ENCODE measurements at places on chromosomes 11 and 22. TPM values are rescaled to one million over a fixed set of nuclear protein-coding genes. Genes with fewer than 3 reads are reported as not detected.

- DNase-seq, result no peak
Measured at GRCh38 chr11:117834838-117835443, 10.4 kb upstream of the FXYD2 start.

DNA sequence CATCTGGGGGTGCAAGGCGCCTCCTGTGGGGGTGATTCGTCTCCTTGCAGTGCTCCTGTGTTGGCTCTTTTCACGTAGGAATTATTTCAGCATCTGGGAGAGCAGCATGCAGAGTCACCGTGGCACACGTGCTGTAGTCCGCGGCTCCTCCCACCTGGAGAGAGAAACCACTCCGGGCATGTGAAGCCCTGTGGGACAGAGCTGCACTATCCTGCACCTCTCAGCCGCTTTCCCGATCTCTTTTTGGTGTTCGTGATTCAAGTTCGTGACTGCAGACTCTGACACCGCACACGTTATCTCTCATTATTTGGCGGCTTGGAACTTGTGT lies 394.6 kb downstream of the TBC1D22A start:
- no peak for DNase-seq

GRCh38 chr22:20154602-20155187 lies 3.8 kb upstream of the CCDC188 start:
- DNase-seq, result no peak

GRCh38 chr11:134760957-134761356 lies 348.9 kb upstream of the B3GAT1 start:
- DNase-seq, result no peak

DNA sequence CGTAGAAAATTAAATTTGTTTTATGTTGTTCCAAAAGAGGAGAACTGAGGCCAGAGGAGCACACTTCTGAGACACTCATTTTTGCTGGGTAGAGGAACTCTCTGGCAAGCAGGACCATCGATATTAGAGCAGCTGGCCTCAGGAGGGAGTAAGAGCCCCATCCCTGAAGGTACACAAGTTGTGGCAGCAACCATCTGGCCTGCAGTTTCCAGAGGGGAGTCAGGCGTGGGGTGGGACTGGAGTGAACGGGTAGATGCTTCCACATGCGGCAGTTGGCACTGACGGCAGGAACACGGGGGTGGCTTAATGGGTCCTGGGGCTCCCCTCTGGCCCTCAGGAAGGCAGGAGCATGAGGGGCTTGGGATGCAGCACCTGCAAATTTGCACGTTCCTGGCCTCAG lies 13.2 kb upstream of the SSTR3 start:
- DNase-seq, result no peak

DNA sequence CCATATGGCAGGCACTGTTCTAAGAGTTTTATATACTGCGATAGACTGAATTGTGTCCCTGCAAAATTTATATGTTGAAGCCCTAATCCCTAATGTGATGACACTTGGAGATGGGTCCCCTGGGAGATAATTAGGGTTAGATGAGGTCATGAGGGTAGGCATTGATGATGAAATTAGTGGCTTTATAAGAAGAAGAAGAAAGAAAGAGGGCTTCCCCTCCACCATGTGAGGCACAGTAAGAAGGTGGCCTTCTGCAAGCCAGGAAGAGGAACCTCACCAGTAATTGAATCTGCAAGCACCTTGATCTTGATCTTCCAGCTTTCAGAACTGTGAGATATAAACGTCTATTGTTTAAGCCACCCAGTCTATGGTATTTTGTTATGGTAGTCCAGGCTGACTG lies 46.6 kb upstream of the TENM4 start:
- no peak for DNase-seq

GRCh38 chr11:119433358-119433725 lies 10.4 kb upstream of the THY1 start:
- no peak for DNase-seq

DNA sequence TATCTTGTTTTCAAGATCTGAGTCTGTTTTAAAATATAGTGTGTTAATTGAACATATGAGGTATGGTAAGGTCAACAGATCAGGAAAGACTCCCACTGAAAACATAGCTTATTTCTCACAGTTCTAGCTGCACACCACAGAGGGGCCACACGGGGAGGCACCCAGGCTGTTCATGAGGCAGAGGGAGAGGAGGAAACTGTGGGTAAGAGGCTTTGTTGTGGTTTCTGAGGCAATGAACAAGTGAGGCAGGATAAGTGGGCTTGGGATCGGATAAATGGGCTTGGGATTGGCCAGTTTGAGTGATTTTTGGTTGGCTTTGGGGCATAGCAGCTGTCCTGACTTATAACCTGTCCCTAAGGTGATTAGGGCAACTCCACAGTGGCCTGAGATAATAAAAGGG lies 242.1 kb downstream of the LUZP2 start:
- no peak for DNase-seq

DNA sequence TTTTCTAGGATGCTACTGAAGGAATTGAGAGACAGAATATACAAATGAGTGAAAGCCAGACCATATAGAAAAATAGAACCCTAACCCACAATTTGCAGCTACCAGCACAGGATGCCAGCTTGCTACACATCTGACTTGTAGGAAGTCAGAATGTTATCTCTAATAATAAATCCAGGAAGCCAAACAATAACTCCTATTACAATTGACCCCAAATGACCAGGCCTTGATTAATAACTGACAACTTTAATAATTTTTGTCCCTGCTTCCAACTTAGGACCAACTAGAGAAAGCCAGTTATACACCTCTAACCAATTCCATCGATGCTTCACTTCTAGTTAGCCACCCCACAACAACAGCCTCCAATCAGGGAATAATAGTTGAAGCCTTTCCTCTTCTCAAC lies 193.4 kb downstream of the CASP12 start:
- DNase-seq, result no peak

DNA sequence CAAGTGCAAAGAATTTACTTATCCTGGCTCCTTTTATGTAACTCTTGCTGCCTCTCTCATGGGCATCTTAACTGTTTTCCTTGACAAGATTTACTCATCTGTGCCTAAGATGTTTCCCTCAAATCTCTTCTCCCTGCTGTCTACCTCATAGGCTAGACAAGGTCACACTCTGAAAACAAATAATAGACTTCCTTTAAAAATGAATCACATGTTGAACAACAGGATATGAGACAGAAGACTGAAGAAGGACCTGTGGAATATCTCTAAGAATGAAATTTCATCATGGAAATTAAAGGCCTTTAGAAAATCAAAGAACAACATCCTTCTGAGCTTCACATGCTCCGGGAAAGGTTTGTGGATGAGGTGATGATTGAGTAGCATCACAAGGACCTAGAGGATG lies 6.0 kb upstream of the SCGB2A2 start:
- no peak for DNase-seq

DNA sequence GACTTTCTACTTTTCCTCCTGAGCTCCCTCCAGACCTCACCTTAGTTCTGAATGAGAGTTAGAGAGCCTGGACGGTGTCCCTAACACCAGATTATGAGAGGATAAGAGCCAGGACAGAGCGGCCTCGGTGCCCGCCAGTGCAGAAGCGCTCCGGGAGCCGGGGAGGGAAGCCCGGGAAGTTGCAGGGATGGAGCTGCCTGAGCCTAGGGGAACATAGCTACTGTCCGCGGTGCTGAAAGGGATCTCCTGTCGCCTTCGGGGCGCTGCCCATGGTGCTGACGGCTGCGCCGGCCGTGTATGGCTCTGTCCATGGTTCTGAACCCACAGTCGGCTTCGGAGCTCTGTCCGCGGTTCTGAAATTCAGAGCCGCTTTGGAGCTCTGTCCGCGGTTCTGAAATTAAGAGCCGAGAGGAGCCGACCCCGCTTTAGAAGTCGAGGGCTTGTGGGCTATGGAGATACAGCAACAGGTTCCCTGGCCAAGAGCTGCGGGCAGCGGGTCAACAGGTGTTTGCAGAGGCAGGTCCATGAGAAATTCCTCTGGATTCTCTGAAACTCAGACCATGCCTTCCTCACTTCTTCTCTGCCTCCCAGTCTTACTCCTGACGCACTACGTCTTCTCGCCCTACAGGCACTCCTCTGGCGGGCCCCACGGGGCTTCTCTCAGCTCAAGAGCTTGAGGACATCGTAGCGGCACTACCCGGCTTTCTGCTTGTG lies 814 bp downstream of the NPAS4 start:
- peak; percentile 97 for DNase-seq

- DNase-seq, result no peak
Measured at GRCh38 chr11:76984743-76985142, 49.5 kb upstream of the B3GNT6 start.

DNA sequence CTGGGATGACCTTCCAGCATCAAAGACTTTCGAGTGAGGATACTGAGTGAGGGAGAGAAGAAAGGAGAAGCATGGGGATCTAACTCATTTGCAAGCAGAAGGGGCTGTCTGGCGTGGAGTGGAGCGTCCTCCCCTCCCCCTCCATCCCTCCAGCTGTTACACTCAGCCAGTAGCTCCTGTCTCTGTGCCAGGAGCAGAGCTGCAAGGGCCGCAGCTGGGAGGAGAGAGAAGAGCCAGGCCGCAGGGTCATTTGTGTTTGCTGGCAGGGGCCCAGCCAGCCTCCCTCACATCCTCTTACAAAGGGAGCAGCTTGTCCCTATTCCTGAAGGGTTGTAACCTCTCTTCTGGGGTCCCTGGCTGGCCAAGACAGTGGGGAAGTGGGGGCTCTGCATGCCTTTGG lies 57.9 kb downstream of the NECTIN1 start:
- no peak for DNase-seq

GRCh38 chr22:42919199-42919598 lies 62.1 kb upstream of the ARFGAP3 start:
- DNase-seq, result no peak

GRCh38 chr22:50529416-50529896 lies 356 bp downstream of the TYMP start:
- no peak for DNase-seq

DNA sequence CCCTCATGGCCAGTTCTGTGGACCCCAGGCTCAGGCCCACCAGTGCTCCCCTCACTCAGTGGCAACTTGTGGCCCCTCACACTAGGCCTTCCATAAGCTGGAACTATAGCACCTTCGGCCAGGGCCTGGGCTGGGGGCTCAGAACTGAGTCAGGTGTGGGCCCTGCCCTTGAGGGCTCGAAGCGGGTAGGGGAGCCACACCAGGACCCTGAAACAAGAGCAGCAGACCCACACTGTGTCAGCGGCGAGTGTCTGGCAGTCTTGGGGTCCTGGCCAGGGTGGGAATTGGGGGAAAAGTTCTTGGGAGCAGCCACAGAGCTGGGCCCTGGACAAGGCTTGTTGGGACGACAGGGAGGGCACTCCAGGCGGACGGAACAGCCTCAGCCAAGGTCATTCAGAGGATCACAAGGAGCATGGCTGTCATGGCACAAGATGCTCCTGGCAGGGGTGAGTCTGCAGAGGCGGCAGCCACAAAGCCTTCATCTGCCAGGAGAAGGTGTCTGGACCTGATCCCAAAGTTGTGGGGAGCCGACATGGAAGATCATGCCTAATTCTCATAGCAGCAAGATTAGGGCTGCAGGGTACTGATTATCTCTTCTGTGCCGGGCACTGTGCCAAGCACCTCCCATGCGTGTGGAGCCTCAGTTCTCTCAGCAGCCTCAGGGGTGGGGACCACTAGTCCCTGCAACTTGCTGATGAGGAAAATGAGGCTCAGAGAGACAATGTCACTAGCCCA lies 50.7 kb downstream of the SHISAL1 start:
- no peak for DNase-seq

DNA sequence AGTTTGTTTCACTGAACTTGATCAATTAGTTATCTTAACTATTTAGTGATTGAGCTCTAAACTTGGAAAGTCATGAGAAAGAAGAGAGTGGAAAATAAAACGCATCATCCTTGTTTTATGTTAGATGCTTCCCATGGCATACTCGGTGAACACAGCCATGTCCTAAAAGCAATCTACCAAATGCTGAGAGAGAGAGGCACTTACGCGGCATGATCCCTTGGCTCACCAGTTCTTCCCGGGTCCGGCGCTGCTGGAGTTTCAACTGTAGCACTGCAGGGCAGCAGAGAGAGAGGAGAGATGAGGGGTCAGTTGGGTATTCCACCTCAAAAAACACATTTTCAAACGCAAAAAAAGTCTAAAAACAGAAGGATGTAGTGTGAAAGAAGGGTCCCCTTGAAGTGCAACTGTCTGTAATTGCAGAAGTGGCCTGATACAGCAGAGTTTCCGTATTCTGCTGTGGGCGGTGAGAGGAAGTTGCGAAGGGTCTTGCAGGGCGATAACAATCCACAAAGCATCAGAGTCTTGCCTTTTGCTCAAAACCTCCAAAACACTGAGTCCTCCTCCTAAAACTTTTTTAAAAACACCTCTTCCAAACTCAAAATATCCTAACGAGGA lies 92.7 kb downstream of the SGSM3 start:
- DNase-seq, result peak; percentile 38

- DNase-seq, result no peak
Measured at GRCh38 chr11:87422566-87422965, 384.8 kb downstream of the TMEM135 start.

DNA sequence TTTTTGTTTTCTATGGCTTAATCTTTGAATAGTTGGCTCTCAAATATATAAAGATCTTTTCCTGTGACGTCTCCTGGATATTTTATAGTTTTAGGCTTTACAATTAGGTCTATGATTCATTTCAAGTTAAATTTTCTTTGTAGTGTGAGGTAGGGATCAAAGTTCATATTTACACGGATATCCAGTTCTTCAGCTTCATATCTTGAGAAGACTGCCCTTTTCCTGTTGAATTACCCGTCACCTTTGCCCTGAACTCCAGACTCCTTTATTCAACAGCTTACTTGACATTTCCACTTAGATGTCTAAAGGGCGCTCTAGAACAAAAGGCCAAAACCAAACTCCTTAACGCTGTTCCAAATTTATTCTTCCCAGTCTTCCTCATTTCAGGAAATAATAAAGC lies 51.7 kb downstream of the TTC17 start:
- DNase-seq, result no peak

DNA sequence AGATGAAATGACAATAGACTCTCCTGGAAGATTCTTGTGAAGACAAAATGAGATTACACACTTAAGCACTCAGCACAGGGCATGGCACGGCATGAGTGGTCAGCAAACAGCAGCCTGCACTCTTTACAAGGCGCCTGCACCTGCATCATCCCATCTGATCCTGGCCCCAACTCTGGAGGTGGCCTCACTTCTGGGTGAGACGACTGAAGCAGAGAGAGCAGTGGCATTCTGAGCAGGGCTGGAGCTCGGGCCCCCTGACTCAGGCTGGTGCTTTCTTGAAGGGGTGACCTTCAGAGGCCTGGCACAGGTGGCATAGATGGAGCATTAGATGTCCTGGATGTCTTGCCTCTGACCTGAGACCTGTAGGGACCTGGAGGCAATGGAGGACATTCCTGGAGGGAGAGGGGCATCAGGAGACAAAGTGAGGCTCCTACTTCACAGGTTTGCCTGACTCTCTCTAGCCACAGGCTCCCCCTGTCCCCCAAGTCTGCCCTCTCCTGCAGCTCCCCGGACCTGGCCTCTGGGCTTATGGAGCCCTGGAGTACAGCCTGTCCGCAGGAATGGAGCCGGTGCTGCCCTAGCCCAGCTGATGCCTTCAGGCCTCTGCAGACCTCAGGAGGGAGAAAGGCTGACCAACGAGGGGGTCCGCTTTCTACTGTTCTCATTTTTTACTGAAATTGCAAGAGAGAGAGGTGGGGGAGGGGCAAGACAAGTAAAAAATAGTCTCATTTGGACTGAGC lies 65.5 kb upstream of the THY1 start:
- peak; percentile 33 for DNase-seq

- DNase-seq, result no peak
Measured at GRCh38 chr11:102479733-102480132, 27.2 kb upstream of the TMEM123 start.

Gene F2
- not detected for total RNA-seq

Gene CALCA
- total RNA-seq, result not detected

Gene CNIH2
- total RNA-seq, result 4.5 TPM

Gene SMTNL1
- not detected for total RNA-seq

Gene TUBA8
- 1.1 TPM for total RNA-seq

Gene PTPRCAP
- total RNA-seq, result 65.2 TPM

Gene PNPLA3
- 0.58 TPM for total RNA-seq

Gene LMO1
- total RNA-seq, result not detected

All from activated naive CD4-positive, alpha-beta T cell treated with anti-CD3 and anti-CD28 coated beads, Interleukin-2, amount 50 U/mL, for 72 hours (primary cell).